ENCODE measurements at places on chromosomes 12 and 14.

DNA sequence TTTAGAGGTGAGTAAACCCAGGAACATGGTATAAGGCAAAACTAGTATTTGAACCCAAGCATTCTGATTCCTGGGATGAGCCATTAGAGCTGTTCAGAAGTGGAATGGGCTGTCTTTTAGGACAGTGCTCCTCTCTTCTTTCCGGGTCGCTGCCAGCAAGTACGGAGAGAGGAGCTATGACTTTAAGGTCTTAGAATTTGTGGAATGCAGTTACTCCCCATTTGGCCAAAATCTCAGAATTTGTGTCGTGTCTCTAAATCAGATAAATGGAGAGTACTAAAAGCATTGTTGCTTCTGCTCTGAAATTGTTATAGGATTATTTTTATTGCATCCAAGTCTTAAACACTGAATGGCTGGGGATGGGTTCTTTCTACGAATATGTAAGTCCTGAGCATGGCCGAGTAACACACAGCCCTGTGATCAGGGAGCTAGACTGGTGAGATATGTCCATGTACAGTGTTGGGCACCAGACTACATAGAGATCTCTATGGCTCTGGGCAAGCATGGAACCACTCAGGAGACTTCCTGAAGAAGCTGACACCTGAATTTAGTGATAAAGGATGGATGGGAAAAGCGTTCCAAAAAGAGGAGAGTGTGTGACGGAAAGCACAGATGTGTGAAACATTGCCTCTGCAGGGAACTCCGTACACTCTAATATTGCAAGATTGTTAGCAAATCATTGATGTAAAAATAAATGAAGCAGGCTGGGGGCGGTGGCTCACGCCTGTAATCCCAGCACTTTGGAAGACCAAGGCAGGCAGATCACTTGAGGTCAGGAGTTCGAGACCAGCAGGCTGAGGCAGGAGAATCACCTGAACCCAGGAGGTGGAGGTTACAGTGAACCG lies 184.7 kb downstream of the SRGAP1 start:
- peak; percentile 32 for DNase-seq

GRCh38 chr14:68300608-68301007 lies 481.0 kb downstream of the RAD51B start:
- DNase-seq, result no peak

- DNase-seq, result no peak
Measured at GRCh38 chr12:124454352-124454725, 113.1 kb downstream of the NCOR2 start.

DNA sequence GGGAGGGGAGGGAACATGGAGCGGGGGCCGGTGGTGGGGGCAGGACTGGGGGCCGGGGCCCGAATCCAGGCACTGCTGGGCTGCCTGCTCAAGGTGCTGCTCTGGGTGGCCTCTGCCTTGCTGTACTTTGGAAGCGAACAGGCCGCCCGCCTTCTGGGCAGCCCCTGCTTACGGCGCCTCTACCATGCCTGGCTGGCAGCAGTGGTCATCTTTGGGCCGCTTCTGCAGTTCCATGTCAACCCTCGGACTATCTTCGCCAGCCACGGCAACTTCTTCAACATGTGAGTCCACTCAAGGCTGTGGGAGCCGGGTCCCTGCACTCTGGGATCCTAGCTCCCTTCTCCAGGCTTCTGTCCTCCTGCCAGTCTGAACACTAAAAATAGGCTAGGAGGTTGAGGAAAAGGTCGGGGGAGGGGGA lies 1.1 kb downstream of the FITM1 start:
- no peak for DNase-seq

DNA sequence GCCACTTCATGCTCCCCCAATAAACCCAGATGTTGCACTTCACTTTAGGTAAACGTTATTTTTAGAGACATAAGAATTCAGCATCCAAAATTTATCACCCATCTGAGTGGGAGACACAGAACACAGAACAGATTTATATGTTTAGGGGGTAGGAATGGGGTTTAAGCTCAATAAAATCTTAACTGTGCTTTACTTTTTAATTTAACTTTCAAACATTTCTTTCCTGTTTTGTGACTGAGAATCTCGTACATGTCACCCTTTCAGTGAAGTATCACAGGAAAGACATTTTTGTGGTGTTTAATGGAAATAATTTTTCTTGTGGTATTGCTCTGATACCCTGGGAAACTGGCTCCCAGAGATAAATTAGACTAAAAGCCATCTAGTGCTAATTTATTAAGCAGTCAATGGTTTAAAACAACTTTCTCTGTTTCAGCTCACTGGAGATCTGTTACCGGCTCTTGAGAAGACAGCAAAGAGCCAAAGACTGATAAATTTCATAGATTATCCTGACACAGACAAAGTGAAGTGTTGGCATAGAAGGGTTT lies 148.0 kb upstream of the BMP4 start:
- peak; percentile 17 for DNase-seq

DNA sequence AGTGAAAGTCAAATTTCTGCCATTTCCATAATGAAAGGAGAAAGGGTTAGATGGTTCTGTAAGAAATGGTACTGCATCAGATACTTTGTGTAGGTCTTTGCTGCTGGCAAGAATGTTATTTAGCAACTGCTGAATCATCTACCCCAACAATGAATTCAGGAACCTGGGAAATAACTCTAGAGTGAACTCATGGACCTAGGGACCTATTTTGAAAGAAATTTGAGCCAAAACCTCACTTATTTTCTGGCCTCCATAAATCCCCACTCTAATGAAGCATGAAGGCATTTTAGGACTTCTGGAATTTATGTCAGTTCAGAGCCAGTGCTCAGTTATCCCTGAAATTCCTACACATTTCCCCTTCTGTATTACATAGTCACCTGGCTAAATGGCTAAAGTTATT lies 50.9 kb upstream of the CPNE8 start:
- no peak for DNase-seq
